Left ventricle myocardium inferior (tissue), 1 donor: ENCODE measurements at places on chromosomes 7 and 10. TPM values are rescaled to one million over a fixed set of nuclear protein-coding genes. Genes with fewer than 3 reads are reported as not detected.

GRCh38 chr7:112202816-112203215 lies 3.4 kb downstream of the DOCK4 start:
- no peak for DNase-seq

DNA sequence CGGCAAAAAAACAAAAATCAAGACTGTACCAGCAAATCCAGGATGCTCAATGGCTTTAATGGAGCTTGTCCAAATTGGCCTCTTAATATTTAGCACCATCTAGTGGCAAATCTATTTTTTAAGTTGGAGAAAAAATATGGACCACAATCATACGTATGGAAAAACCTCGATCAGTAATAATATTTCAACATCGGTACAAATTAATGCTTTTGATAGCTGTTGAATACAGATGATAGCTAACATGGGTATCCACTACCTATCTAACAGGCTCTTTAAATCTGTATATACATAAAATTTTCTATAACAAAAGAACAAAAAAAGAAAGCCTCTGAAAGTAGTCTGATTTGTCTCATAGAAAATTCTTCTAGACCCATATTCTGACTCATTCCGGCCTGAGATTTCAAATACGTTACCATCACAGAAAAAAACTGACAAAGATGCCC lies 29.2 kb downstream of the COA1 start:
- DNase-seq = no peak

Gene OGDHL
- total RNA-seq = 4.5 TPM

Gene GHRHR
- not detected for total RNA-seq

DNA sequence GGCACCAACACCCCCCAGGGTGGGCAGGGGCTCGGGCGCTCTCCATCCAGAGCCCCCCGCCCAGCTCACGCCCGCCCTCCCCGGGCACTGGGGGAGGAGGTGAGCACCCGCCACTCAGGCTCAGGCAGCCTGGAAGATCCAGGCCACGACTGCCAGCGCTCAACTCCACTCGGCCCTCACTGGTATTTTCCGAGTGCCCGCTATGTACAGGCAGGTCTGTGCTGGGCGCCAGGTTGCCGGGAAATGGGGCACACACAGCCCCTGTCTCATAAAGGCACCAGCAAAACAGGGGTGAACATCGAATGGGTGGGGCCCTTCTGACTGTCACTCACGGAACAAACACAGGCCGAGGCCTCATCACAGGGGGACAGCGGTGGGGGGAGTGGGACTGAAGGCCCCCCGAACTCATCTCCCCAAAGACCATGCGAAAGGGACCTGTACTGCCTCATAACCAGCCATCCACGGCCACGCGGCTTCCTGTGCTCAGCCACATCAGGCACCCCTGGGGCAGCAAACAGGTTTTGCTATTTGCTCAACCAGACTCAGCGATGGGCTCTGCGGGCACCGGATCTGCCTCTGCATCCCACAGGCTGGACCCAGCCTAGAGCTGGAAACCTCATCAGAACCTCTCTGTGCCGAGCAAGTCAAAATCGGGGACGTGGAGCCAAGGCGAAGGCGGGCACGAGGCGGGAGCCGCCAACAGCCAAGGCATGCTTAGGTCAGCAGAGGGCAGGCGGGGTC lies 98.7 kb upstream of the DNAAF5 start:
- DNase-seq = no peak

- no peak for DNase-seq
Observed at GRCh38 chr10:110790913-110791506, 80.7 kb upstream of the PDCD4 start.

GRCh38 chr10:31317652-31318381 lies 1.2 kb upstream of the ZEB1 start:
- DNase-seq = no peak

DNA sequence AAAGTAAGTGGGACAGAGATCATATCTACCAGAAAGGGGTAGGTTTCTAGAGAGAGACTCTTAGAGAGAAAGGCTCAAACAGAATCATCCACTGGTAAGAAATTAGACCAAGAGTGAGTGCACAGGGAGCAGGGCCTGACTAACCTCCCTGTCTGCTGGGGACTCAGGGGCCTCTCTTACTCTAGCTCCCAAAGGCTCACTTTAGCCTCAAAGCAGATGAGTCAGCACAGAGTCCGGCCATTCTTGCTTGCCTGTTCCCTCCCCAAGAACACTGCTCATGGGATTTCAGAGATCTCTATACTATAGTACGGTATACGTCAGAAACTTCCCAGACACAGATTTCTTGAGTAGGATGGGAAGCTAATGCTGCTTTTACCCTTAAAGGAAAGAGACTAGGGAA lies 32.7 kb downstream of the RBM28 start:
- DNase-seq = no peak

Gene CDH23
- 4.5 TPM for total RNA-seq

Gene WDR11
- 11.2 TPM for total RNA-seq

Gene SLC26A3
- 0.33 TPM for total RNA-seq

Gene ECHDC3
- 88.5 TPM for total RNA-seq
